ENCODE measurements at places on chromosomes 6 and 20.

DNA sequence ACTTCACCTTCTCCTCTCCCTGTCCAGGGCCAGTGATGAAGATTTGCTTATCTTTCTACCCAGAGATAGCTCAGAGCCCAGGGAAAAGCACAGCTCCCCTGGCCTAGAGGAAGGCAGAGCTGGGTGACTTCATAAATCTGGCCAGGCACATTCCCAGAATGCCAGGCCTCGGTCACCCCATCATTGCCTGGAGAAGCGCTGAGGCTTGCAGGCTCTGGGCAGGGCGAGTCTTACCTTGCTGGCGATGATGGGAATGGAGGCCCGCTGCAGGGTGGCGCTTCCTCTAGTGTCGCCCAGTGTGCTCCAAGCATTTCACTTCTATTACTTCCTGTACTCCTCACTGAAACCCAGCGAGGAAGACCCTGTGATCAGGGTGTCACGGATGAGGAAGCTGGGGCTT is 60.1 kb downstream of the DAAM2 start:
- no peak for DNase-seq

- DNase-seq, result no peak
Observed at GRCh38 chr6:145960918-145961589, 3.1 kb downstream of the SHPRH start.

GRCh38 chr6:36671687-36672375 is 6.7 kb upstream of the CDKN1A start:
- DNase-seq, result no peak

DNA sequence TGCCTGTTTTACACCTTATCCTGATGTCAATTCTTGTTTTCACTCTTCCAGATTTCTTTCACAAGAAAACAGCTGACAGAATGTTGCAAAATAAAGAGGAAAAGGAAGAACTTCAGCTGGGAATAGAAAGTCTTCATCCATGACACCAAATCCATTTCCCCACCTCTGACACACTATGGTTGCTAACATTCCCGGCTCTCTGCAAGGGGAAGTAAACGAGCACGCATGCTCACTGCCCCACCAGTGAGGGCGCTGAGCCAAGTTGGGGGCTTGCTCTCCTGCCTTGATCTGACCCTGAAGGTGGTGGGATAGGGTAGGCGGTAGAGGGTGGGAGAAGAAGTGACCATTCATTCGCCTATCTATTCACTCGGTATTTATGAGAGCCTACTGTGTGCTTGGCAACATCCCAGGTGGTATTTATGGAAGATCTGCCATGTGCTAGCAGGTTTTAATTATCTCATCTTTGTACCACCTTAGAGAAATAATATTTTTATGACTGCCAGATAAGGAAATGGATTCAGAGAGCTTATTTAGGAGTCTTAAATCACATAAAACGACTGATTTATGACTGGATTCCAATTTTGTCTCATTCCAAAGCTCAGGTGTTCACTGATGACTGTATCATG is 206.2 kb downstream of the FOXC1 start:
- no peak for DNase-seq

DNA sequence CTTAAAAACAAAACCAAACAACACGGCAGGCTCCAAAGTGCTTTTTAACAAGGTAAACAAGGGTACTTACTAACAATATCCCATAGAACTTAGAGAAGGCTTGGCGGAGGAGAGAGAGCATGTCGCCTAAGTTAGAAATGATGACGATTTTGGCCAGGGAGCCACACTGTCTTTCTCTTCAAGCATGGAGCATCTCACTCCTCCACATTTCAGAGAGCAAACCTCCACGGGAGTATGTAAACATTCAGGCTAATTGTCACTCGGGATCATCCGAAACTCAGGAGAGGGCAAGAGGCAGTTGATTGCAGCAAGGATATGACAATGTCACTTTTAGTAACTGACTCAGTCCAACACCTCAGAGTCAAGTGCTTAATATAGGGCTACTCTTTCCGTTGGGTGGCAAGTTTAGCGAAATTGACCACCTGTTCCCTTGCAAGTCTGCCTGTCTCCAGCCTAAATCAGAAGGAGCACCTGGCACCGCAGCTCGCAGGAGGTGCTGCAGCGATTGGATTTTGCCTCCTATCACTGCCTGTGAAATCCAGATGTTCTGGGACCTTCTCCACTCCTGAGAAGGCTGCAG is 65.8 kb upstream of the RPS6KA2 start:
- no peak for DNase-seq

- DNase-seq, result peak; percentile 41
Observed at GRCh38 chr6:148999929-149000468, 253.2 kb downstream of the UST start.

DNA sequence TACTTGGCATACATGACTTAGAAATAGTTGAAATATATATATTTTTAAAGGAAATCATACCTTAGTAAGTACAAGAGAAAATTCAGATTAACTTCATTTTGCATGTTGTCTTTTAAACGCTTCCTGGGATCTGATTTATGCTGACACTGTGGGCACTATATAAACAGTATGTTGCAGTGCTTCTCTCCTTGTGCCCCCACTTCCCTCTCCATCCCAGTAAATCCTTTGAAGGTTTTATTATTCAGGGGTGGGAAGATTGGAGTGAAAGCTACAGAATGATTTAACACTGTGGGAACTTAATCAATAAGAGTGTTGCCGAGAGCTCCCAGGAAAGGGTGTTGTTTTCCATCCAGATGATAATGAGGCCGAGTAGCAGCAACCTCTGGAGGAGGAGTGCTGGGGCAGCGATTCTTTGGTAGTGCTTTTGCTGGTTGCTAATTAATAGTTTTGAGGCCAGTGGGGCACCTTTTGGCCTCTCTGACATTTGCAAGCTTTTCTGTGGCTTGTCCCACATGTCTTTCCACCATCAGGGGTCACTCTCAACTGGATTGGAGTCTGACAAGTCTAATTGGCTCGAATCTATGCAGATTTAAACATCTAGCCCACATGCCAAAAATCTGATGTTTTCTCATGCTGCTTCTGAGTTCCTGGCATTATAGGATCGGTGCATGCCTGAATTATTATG is 183.0 kb upstream of the MMS22L start:
- no peak for DNase-seq

All from HTR-8/SVneo (cell line).